Left hindlimb (tissue), 1 donor: ENCODE measurements at places on chromosomes 6 and 20.
A peak's percentile ranks its signal among the peaks of the same experiment; 100 is the strongest.

DNA sequence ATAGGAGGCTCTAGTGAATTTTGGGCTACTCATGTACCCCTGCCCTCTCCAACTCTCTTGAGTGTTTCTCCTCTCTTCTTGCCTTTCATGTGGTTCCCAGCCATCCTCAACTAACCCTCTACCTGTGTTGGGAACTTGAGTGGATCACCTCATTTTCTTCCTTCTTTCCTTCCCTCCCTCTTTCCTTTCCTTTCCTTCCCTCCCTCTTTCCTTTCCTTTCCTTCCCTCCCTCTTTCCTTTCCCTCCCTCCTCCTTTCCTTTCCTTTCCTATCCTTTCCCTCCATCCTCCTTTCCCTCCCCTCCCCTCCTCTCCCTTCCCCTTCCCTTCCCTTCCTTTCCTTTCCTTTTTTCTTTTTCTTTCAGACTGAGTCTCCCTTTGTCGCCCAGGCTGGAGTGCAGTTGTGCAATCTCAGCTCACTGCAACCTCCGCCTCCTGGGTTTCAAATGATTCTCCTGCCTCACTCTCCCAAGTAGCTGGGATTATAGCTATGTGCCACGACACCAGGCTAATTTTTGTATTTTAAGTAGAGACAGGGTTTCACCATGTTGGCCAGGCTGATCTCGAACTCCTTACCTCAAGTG is 63.8 kb downstream of the BTBD3 start:
- DNase-seq = no peak

GRCh38 chr20:47875297-47876025 is 90.2 kb upstream of the SULF2 start:
- DNase-seq = peak; percentile 37

DNA sequence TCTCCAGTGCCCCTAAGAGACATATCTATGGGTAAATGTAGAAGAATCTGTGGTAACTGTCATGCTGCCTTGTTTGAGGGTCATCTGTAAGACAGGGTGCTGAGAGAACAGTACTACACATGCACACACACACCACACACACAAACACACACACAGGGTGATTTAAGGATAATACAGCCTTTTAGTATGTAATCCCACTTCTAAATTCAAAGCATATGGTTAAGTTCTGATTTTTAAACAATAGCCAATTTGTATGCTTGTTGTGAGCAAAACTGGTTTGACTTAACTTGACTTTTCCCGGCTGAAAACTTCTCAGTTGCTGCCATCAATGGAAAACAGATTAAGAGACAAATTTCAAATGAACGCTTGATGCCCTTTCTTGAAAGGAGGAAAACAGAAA is 241.8 kb downstream of the ADGRG6 start:
- no peak for DNase-seq

DNA sequence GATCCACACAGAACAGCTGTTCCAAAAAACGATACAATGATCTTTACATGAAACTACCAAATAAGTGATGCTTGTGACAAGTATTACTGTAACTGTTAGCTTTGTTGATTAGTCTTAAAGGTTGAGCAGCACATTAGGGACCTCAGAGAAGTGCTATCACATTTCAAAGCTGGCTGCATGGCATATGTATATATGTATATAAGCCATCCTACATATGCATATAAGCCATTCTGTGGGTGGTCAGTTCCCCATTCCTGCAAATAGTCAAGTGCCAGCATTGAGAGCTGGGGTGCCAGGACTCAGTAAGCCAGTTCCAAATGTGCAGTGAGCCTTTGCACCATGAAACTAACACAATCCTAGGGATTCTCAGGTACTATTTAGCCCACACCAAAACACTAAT is 296.3 kb downstream of the FOXC1 start:
- DNase-seq = no peak

- DNase-seq = peak; percentile 50
These were observed 36.5 kb downstream of the CDH26 start for GRCh38 chr20:59994697-59995122.

DNA sequence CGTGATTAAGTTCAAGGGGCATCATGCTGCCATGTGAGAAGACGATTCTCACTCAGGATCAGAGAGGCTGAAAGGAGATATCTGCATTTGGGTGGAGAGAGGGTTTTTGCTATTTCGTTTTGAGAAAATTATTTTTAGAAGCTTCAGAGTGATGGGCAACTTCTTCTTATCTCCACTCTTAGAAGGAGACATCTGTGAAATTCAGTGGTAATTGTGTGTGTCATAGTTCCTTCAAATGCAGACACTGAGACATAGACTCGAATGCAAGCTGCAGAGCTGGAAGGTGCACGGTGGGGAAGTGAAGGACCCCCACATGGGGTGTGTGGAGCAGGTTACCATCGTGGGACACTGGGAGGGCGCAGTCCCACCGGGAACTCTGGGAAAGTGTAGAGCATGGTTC is 116.8 kb downstream of the PRND start:
- no peak for DNase-seq

DNA sequence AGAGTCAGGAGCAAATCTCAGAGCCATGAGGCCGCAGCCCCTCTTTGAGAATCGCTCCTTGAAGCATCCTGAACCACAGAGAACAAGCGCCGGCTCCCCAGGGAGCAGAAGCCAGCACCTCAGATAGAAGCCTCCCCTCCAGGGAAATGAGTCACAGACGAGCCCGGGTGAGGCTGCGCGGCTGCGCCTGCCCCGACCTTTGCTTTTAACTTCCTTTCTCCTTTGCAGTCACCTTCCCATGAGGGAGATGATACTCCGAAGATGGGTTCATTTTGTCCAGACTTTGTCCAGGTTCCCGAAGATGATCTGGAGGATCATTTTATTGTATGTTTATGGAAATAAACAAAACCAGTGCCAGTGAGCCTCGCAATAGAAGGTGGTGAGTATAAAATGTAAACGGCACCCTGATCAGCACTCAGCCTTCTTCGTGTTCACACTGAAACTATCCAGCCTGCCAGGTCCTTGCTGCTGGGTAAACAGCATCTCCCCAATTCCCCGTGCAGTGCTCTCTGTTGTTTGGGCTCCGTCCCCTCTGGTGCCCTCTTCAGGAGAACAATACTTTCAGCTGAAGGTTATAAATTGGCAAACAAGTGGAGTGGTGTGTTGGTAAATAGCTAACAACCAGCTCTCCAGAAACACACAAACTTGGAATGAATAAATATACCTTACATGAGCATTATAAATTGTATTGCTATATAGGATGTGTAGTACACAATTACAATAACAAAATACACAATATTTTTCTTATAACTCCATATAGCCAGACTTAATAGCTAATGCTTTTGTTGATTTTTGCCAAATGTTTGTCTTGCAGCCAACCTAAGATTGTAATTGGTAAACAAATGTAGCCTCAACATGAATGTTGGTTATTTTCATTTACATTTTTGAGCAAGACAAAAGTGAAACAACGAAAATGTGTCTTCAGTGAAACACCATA is 41.4 kb upstream of the TMEM181 start:
- peak; percentile 45 for DNase-seq

- no peak for DNase-seq
These were observed 8.6 kb downstream of the VNN2 start for GRCh38 chr6:132749111-132749510.
